H9 (cell line): ENCODE measurements at places on chromosomes 7 and 10.

DNA sequence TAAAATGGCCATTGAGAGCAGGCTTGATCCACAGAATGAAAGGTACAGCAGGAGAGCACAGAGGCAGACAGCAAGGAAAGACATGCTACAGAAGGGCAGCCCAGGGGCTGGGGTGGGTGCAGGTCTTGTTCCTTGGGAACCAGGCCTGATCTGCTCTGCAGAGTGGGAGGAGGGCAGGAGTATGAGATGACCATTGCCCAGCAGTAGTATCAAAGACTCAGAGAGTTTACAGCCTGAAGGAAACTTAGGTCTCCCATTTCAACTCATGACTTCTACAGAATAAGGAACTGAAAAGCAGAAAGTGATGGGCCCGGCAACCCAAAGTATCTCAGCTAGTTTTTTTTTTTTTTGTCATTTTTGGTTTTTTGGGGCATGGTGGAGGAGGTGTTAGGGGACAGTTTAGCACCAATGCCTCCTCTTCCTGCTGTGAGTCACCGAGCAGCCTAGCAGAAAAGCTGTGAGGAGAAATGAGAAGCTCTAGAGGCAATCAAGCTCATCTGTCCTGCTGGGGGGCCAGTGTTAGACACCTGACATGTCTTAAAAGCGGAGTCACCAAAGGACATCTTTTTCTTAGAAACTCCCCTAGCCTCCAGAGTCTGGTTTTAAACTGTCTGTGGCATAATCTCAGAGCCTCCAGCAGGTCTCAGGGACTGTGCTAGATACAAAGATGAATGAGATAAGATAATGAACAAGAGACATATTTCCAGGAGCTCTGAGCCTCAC, 34.3 kb upstream of the HERPUD2 start:
- DNase-seq = no peak

- DNase-seq = no peak
Measured at GRCh38 chr7:5615190-5616070, 166.0 kb downstream of the RNF216 start.

- no peak for DNase-seq
Measured at GRCh38 chr7:1024876-1025742, 19.2 kb upstream of the GPR146 start.

- DNase-seq = peak; percentile 22
Measured at GRCh38 chr10:130579913-130580312, 443.7 kb downstream of the GLRX3 start.

- no peak for DNase-seq
Measured at GRCh38 chr7:51666751-51667150, 350.1 kb upstream of the COBL start.

- no peak for DNase-seq
Measured at GRCh38 chr7:139741789-139742344, 35.9 kb downstream of the HIPK2 start.

GRCh38 chr7:50682079-50682478, 100.6 kb downstream of the GRB10 start:
- no peak for DNase-seq

DNA sequence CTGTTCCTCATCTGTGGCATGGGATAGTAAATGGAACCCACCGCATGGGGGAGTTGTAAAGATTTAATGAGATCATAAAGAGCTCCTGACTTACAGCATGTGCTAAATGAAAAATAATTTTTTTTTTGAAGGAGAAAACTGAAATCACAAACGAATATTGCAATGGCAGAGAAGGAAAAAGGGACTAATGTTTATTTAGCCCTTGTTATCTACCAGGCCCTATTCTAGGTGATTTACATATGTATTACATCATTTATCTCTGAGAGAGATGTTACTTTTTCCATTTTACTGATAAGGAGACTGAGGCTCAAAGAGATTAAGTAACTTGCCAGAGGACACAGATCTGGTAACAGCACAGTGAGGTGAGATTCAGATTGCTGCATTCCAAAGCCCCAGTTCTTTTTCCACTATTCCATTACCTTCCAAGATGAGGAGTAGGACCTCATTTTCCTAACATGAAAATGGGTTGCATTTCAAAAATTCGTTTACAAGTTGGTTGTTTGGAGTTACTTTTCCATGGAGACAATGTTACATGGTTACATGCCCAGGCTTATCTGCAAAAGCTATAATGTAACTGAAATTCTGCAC, 28.6 kb downstream of the VCL start:
- no peak for DNase-seq

- no peak for DNase-seq
Measured at GRCh38 chr10:31158011-31158658, 126.5 kb upstream of the ZNF438 start.

DNA sequence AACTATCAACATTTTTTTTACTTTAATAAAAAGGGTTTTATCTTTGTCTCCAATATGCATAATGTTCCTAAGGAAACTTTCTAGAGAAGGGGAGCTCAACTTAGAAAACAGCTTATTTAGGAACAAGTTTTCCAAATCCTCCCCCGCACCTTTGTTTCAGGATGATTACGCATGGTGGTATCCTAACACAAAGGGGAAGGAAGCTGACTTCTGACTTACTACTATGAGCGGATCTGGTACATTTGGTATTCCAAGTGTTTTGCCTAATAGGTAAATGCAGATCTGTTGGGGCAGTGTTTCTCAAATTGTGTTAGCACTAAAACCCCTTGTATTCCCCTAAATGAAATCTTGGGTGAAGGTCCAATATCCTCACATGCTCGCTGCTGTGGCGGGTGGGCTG, 229.3 kb upstream of the KLF14 start:
- no peak for DNase-seq

- DNase-seq = no peak
Measured at GRCh38 chr10:21467633-21468032, 57.8 kb downstream of the SKIDA1 start.

DNA sequence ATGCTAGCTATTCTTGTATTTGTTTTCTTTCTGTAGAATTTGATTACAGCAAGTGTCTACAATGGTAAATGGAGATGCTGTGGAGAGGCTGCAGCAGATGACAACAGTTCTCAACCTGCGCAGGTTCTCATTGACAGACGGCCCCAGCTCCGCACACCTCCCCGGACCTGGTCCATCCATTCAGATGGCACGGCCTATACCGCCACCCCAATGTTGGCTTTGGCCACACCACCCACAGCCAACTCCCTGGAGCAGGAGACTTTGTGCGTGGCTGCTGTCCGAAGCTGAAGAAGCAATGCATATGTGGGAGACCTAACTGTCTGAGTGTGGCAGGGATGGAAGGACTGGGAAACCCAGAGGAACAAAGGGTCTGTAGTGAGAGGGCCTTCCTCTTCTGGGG, 116.4 kb upstream of the TCERG1L start:
- no peak for DNase-seq

GRCh38 chr10:51821745-51822144, 122.3 kb upstream of the CSTF2T start:
- DNase-seq = no peak

GRCh38 chr10:1049425-1049958, 573 bp upstream of the IDI1 start:
- no peak for DNase-seq

DNA sequence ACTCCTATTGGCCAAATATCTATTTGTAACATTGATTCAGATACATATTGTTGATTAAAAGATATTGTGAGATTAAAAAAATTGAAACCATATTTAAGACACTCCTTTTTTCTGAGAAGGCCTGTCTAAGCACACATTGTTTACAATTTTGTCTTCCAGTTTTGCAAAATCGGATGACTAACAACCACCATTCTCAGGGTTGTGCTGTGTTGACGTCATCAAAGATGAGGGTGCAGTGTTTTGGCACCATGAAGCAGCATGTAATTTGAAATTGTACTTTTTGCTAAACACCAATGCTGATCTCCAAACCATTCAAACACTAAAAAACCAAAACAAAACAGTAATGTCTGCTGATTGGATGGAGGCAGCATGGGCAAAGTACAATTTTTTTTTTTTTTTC, 7.4 kb downstream of the CREB5 start:
- no peak for DNase-seq

- no peak for DNase-seq
Measured at GRCh38 chr10:72252972-72253371, 20.8 kb upstream of the DDIT4 start.

DNA sequence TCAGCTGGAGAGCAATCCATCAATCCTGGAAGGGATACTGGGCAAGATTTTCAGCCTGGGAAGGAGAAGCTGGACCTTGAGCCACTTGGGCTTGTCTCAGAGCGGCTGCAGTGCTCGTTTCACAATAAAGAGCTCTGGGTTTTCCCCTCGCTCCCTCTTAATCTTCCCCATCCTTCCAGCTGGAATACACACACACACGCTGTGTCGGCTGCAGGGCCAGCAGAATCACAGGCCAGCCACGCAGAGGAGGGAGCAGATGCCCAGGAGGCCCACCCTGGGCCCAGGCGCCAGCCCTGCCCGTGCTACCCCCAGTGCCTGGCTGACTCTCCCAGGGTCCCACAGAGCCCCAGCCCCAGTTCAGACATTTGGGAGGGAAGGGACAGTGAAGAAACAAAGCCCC, 255.1 kb downstream of the TNS3 start:
- no peak for DNase-seq

GRCh38 chr10:31770307-31770902, 158.2 kb downstream of the ARHGAP12 start:
- no peak for DNase-seq

DNA sequence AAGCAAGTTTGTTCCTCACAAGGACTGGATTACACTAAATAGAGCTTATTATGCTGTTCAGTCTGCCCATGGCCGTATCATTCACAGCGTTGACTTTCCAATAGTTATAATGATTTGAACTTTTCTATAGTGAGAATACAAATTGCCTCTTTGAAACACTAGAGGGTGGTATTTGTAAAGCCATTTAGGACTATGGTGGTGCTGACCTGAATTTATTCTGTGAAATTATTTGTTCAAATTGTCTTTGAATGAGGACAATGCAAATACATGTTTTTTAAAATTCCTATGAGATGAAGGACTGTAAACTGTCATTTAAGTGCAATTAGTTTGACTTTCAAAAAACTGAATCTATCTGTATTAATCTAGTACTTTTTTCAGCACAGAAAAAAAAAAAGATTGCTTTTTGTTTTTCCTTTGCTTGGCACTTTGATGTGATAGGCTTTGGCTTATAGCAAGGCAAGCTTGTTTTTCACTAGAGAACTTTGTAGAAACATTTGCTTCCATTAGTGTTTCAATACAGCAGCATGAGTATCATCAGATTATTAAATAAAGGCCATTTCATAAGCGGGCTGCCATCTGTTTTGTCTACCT, 122.7 kb upstream of the TMEM229A start:
- no peak for DNase-seq

- no peak for DNase-seq
Measured at GRCh38 chr7:83161899-83162401, 734 bp downstream of the PCLO start.

- DNase-seq = peak; percentile 46
Measured at GRCh38 chr10:4359003-4359402, 467.0 kb upstream of the AKR1E2 start.

DNA sequence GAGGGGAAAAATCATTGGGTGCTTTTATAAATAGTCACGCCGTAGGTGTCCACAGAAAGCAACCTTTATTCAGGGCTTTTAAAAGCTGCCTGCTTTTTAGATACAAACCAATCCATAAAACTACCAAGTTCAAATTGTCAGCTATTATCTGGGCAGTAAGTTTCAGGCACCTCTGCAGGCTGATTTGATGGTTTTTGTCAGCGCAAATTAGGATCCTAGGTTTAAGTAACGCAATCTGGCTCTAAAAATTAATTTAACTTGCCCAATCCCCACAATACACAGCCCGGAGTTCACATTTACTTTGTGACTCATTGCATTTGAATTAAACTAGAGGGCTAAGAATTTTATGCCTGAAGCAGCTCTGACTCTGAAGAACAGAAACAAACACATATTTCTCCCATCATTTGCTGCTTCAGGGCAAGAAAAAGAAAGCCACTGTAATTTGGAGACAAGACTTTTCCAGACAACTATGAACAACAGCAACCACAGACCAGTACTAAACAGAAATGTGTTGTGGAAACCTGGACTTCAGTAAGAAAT, 43.3 kb downstream of the NRP1 start:
- DNase-seq = no peak

- DNase-seq = no peak
Measured at GRCh38 chr7:94050046-94050445, 45.9 kb upstream of the BET1 start.

DNA sequence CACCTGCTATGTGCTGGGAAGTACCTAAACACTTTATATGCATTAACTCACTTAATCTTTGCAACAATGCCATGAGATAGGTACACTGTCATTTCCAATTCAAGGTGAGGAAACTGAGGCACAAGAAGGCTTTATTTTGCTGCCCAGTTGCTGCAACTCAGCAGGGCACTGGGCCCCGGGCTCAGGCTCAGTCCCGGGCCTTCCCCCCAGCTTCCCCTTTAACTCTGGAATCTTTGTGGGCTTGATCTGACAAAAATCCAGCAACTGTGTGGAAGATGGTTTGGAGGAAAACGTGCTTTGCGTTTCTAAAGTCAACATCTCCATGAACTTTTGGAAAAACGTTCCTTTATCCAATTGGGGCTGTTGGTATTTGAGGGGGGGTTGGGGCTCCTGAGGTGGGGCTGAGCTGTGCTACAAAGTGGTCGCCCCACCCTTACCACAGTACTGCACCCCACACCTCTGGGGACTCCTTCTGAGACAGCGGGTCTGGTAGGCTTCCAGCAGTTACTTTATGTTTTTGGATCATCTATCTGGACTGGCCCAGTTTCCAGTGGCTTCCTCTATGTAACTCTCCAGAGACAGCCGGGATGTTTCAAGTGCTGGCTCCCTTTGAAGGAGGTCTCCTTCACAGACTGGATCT, 40.5 kb upstream of the CAMK1D start:
- DNase-seq = no peak

DNA sequence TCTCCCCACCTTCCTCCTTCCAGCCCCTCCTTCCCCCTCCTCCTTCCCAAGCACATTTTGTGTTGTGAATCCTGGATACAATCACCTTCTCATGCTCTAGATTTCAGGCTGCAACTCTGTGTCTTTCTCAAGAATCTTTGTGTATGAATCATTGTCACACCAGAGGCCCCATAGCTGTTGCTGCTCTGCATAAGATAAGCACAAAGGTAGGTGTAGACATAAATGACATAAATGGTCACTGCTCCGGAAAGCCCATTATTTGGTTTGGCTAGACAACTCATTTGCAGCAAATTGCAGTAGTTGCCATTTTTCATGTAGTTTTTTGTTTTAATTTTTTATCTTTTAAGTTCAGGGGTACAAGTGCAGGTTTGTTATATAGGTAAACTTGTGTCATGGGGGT, 216.3 kb upstream of the NRP1 start:
- DNase-seq = no peak

GRCh38 chr7:35261041-35261440, 7.1 kb upstream of the TBX20 start:
- peak; percentile 79 for DNase-seq

GRCh38 chr10:121935702-121936101, 7.9 kb upstream of the ATE1 start:
- DNase-seq = no peak
